ENCODE measurements at places on chromosomes 1 and 21.
A peak's percentile ranks its signal among the peaks of the same experiment; 100 is the strongest.

DNA sequence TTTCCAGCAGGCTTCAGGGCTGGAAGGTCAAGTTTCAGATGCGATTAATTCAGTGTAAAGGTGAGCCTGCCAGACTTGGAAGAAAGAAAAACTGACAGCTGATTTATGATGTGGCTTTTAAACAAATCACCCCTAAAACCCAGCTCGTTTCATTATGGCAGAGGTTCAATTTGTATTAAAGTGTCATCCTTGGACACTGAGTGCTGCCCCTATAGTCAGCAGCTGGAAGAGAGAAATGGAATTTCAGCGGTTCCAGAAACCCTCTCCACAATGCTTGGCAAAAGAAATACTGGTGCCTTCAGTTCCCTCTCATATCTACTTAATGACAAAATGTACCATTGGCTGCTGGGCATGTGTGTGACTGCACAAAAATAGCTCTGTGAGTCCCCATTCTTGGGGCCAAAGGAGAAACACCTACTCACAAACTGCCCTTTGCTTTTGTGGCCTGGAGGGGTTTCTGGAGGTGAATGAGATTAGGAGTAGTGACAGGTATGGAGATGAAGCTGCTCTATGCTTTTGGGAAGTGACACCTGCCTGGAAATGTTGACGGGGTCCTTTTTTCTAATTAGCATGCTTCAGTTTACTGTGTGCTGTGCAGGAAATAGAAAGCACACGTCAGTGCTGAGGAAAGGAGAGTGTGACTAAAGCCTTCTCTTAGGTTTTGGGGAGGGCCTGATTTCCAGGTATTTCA is 95.1 kb upstream of the TSPAN2 start:
- DNase-seq = peak; percentile 11

DNA sequence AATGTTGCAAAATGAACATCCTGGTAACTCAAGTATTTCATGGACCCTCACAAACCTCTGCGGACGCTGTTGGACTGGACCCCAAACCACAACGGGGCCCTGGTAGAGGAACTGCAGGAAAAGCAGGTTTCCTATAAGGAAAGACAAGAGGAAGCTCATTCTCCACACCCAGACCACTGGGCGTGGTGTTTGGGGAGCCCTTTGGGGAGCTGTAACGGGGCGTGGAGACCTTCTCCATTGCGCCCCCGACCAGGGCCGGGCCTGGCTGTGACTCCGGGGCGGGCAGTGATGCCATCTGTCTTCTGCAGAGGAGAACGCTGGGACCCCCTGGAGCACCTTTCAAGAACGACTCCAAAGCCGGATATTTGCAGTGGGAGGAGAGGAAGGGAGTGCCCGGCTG is 30.0 kb upstream of the AGPAT3 start:
- DNase-seq = peak; percentile 80

GRCh38 chr1:161966067-161966466 is 57.6 kb downstream of the OLFML2B start:
- no peak for DNase-seq

- DNase-seq = peak; percentile 62
Observed at GRCh38 chr1:215710036-215710898, 143.2 kb downstream of the KCTD3 start.

- DNase-seq = no peak
Observed at GRCh38 chr1:175602026-175602585, 141.3 kb downstream of the TNR start.

GRCh38 chr21:25999921-26000582 is 170.5 kb downstream of the APP start:
- DNase-seq = no peak

GRCh38 chr1:115826628-115827027 is 14.3 kb downstream of the NHLH2 start:
- no peak for DNase-seq

DNA sequence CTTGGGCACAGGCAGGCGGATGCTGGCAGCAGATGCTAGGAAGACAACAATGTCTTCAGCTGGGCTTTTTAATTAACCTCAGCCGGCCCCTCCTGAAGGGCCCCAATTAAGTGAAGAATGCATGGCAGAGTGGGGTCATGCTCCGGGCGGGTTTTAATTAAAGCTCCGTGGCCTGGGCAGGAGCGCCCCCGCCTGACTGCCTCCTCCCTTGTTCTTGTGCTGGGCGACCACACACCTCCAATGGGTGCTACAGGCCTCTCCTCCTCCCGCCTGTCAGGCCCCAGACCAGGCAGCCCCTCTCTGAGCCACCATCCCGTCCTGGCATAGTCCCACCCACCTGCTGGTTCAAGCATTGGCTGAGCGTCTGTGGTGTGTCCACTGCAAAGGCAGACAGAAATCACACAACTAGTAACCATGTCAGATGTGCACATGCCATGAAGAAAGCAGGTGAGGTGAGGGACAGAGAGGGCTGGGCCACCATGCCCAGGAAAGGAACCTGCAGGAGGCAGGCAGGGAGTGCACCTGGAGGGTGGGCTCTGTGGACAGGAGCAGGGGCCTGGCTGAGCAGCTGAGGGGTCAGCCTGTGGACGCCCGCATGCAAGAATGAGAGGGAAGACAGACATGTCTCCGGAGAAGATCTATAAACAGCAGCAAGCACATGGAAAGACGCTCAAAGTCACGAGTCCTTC is 8.5 kb upstream of the ARF1 start:
- peak; percentile 72 for DNase-seq

DNA sequence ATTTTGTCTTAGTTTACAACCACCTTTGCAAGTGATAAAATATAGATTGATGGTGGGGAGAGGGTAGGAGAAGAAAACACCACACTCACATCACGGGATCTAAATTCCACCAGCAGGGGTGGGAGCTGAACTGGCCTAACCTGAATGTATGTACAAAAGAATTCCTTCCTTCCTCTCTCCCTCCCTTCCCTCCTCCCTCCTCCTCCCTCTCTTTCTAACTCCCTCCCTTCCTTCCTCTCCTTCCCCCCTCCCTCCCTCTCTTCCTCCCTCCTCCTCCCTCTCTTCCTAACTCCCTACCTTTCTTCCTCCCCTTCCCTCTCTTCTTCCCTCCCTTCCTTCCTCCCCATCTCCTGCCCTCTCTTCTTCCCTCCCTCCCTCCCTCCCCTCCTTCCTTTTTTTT is 40.2 kb downstream of the HIVEP3 start:
- DNase-seq = no peak

All from NCI-H146 (cell line).